ENCODE measurements at places on chromosomes 7 and 10. TPM values are rescaled to one million over a fixed set of nuclear protein-coding genes. Genes with fewer than 3 reads are reported as not detected.

MEIG1 gene
- 0.54 TPM for total RNA-seq

KLF14 gene
- not detected for total RNA-seq

FKBP9 gene
- 137 TPM for total RNA-seq

GRCh38 chr7:79132844-79133451 is 320.5 kb downstream of the MAGI2 start:
- DNase-seq: no peak

GRCh38 chr10:115710136-115710535 is 562.9 kb downstream of the GFRA1 start:
- DNase-seq: no peak

DNA sequence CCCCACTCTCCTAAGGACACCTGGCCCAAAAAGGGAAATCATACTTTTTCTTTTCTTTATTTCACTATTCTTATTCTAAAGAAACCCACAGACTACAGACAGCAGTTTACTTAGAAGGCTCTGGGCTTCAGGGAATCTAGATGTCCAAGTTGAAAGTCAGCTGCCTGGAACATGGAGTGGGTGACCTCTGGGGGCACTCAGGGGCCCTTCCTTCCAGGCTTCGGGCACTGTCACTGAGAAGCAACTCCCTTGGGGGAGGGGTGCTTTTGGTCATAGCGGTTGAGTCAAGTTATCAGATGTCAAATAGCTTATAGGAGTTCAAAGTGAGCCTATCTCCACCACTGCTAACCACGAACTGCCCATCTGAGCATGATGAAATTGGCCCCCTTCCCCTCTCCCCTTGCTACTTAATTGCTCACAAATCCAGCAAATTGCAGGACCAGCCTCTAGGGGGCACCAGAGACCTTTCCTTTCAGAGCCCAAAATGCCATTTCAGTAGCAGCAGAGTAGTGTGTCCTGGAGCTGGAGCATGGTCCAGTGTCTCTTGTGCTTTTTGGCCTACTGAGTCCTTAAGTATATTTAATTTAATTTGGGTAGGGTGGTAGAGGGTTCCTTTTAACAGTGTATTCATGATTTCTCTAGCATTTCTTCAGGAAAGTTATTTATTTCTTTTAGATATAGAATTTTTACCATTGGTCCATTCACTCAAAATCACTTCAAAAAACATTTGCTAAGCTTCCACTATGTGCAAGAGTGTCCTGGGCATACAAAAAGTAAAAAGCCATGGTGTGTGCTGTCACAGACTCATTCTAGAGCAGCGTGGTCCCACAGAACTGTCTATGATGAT is 463.8 kb downstream of the KCNMA1 start:
- no peak for DNase-seq

Measured in cardiac septum (tissue), 1 donor.